ENCODE measurements at places on chromosomes 16 and 17.
A peak's percentile ranks its signal among the peaks of the same experiment; 100 is the strongest.

- no peak for DNase-seq
These were observed 21.3 kb upstream of the MFSD6L start for GRCh38 chr17:8820311-8821010.

DNA sequence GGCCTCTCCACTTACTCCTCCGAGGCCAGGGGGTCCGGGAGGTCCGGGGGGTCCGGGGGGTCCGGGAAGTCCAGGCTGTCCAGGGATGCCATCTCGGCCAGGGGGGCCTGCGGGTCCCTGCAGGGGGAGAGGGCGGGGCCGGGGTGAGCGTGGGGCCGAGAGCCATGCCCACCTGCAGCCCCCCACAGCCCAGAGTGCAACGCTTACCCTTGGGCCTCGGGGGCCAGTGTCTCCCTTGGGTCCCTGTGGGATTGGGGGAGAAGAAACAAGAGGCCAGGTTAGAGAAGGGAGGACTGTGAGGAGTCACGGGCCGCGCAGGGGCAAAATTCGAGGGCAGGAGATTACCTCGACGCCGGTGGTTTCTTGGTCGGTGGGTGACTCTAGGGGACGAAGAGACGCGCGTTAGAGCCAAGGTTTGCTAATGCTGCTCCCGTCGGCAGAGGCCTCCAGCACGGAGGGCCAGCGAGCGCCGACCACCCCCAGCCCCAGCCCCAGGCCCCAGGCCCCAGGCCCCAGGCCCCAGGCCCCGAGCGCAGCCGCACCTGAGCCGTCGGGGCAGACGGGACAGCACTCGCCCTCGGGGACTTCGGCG lies 2.1 kb downstream of the COL1A1 start:
- DNase-seq: no peak

- DNase-seq: no peak
These were observed 151.0 kb downstream of the SEC14L1 start for GRCh38 chr17:77291591-77292386.

GRCh38 chr17:7593296-7593695 lies 3.4 kb upstream of the SOX15 start:
- no peak for DNase-seq

GRCh38 chr16:89923640-89924296 lies 626 bp downstream of the TUBB3 start:
- no peak for DNase-seq

GRCh38 chr16:74585846-74586443 lies 21.0 kb downstream of the GLG1 start:
- no peak for DNase-seq

DNA sequence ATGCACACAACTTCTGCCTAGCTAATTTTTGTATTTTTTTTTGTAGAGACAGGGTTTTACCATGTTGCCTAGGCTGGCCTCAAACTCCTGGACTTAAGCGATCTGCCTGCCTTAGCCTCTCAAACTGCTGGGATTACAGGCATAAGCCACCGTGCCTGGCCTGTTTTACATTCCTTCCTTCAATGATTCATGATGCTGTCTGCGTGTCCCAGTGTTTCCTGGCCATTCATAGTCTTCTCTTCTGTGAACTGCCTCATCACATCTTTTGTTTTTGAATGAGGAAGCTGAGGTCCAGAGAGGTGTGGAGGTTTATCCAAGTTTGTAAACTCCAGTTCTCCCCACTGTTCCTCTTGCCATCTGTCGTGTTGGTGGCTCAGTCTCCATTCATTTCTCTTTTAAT lies 64.5 kb upstream of the MED9 start:
- DNase-seq: no peak

DNA sequence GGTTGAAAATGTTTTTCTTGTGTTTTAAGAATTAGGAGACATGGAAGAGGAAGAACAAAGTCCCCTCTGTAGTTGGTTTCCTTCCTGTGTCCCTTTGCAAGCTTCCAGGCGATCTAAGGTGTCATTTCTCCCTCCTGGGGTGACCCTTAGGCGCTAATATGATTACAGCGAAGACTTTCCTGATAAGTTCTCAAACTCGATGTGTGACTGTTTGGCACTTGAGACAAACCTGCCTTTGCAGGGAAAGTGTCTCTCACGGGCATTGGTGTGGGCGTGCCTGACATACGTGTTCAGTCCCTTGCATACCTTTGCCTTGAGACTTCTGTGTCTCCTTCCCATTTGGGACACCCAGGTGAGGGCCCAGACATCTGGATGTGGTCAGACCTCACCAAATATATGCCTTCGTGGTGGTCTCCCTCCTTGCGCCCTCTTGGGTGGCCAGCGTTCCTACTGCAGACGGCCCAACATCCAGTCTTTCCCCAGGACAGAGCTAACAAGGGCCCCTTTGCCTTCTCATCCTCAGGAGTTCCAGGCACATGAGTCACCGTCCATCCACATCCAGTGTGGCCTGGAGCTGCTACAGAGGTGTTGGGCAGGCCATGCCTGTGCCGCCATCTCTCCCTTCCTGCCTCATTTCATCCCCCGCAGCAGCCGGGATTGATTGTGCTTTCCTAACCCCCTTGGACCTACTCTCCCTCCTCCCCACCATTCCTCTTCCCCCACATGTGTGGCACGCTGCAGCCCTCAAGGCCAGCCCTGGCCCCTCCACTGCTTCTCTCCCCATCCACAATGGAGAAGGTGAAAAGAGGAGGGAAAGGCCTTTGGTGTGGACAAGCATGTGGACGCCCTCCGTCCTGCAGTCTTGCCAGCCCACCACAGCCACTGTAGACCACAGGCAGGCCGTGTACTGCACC lies 3.1 kb upstream of the JPT2 start:
- DNase-seq: no peak

DNA sequence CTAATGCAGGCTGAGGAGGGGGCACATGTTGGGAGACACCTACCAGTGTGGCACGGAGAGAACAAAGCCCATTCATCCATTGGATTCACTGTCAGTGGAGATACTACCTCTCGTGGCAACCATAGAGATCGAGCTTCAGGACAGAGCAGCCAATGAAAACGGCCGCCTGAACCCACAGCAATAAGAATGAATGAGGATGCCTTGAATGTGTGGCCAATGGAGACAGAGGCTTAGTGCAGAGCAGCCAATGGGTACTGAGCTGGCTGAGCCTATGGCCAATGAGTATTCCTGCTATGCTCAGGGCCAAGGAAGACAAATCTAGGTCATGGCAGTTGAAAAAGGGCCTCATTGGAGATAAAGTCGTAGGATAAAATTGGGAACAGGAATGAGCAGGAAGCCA lies 10.9 kb downstream of the ARHGEF15 start:
- DNase-seq: no peak

DNA sequence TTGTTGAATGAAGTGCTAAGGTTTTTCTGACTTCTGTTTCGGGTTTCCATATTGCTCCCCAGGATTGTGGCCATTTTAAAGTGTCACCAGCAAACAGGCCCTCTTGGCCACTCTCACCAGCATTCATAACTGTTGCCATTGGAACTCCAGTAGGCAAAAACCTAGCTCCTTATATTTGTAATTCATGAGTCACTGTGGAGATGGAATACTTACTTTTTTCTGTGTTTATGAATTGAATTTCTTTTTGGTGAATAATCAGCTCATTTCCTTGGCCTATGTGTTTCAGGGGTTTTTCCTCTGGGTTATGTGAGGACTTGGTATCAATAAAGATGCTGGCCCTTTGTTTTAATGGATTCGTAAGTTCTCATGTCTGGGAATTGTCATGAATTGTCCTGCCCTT lies 255.1 kb downstream of the SNX29 start:
- no peak for DNase-seq

DNA sequence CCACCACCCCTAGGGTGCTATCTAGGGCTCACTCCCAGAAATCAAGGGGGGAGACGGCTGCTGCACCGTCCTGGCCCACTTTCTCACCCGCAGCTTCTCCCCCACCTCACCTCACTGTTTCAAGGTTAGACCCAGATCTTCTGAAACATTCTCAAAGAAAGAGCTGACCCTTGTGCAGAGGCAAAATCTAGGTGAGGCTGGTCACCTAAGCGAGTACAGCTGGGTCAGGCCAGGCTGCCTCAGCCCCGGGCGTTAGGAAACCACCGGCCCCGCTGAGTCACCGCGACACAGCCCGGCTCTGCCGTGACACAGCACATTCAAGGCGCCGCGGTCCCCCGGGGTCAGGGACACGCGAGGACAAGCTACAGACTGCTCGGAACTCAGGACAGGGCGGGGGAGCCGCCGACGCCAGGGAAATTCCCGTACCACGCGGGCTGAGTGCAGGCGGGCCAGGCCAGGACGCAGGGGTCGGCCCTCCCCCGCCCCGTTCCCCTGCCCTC lies 27.1 kb downstream of the GNPTG start:
- peak; percentile 44 for DNase-seq

- DNase-seq: no peak
These were observed 107.9 kb downstream of the KATNIP start for GRCh38 chr16:27657811-27658210.

GRCh38 chr17:1744551-1745512 lies 2.2 kb downstream of the SERPINF2 start:
- DNase-seq: no peak

DNA sequence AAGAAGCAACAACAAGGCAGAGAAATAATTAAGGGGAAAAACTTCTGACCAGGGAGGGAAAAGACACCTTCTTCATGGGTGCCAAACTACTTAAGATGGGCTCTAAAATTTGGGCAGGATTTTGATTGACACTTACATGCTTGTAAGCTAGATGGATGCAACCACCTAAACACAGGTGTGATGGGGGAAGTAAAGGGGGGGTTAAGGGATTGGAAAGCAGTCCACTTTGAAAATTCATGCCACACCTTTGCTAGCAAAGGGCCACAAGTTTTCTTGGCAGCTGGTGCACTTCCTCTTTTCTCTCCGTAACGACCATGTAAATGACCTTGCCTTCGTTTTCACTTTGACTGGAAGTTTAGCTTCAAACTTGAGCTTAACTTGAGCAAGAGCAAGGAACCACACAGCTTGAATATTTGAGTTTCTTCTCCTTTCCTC lies 14.3 kb upstream of the PRKAR1A start:
- no peak for DNase-seq

DNA sequence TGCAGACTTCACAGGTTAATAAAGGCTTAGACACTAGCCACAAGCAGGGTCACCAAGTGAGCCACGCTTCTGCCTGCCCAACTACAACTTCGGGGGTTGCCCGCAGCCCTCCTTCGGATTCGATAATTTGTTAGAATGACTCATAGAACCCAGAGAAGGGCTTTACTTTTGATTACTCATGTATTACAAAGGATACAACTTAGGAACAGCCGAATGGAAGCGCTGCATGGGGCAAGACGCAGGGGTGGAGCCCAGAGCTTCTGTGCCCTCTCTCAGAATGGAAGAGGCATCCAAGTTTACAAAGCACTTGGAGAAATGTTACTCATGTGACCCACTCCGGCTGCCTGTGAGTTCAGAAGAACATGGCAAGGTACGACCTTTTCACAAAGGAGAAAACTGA lies 7.5 kb upstream of the CDH5 start:
- no peak for DNase-seq

- no peak for DNase-seq
These were observed 10.3 kb downstream of the ZNF469 start for GRCh38 chr16:88393034-88393433.

- DNase-seq: no peak
These were observed 481 bp upstream of the GLTPD2 start for GRCh38 chr17:4788159-4788806.

DNA sequence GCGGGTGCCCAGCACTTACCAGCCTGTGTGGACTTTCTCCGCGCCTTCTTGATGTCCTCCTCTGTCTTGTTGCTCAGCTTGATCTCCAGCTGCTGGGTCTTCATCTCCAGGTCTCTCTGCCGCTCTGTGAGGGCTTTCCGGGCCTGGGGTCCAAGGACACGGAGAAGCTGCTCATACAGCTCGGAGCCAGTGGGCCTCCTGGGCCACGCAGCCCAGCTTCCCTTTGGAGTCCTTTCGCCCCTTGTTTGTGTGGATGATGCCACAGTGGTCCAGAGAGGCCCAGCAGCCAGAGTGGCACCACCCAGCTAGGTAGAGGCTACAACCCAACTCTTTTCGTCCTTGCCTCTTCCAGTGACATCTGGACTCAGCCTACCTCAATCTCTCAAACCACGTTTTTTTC lies 20.4 kb upstream of the RCVRN start:
- DNase-seq: no peak

DNA sequence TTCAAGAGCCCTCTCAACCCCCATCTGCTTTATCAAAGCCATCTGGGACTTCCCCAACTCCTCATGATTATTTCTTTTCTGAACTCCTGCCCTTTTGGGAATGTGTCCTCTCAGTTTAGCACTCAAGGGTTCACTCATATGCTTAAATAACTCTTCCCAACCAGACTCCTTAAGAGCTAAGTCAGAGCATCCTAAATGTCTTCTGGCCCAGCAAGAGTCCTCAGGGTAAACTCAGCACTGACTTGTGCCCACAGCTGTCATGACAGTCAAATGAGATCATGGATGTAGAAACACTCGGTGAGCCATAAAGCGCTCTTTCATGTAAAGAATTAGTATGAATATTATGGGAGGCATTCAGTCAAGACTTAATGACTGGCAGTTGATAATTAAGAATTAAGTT lies 85.9 kb downstream of the TEX14 start:
- DNase-seq: no peak

- DNase-seq: no peak
These were observed 13.6 kb downstream of the DHODH start for GRCh38 chr16:72022127-72022526.

DNA sequence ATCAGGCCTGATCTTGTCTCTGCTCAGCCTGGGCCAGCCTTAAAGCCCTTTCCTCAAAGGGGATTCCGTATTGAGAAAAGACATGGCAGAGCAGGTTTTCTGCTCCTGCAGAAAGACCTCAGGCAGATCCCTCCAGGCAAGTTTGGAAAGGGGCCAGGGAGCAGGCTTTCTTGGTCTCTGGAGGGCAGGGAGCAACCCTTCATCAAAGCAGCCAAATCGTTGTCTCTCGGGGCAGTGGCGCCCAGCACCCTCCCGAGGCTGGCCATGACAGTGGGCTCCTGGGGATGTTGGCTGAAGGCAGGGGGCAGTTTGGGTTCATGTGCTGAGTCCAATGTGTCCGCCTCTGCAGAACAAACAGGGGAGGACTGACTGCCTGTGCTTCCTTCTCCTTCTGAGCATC lies 168.4 kb upstream of the WSCD1 start:
- DNase-seq: no peak

- DNase-seq: no peak
These were observed 169.8 kb downstream of the AATF start for GRCh38 chr17:37118366-37119137.

DNA sequence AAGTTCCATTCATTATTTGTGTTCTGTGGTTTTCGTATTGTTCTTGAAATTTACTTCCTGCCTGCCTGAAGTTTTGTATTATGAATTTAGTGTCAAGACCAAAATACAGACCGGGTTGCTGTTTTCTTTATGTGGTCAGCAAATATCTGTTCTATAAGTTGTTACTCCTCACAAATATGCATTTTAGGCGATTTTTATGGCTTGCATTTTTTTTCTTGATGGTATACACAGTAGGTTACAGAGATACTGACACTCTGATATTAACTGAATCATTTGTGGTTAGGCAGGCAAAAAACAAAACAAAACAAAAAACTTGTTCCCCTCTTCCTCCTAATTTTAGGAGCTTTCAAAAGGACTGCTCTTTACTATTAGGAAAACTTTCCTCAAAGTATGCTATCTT lies 52.6 kb downstream of the BCAS3 start:
- no peak for DNase-seq

- DNase-seq: no peak
These were observed 44.1 kb upstream of the SLC38A10 start for GRCh38 chr17:81339191-81339533.

GRCh38 chr17:72488555-72489271 lies 367.9 kb downstream of the SOX9 start:
- DNase-seq: no peak

GRCh38 chr16:1132431-1132830 lies 20.5 kb upstream of the CACNA1H start:
- no peak for DNase-seq

Measured in activated CD4-positive, alpha-beta T cell treated with anti-CD3 and anti-CD28 coated beads, Interleukin-2, amount 10 ng/mL, durations not matched to agents 7 days and 5 days (primary cell).